ENCODE measurements at places on chromosomes 5 and 9.

DNA sequence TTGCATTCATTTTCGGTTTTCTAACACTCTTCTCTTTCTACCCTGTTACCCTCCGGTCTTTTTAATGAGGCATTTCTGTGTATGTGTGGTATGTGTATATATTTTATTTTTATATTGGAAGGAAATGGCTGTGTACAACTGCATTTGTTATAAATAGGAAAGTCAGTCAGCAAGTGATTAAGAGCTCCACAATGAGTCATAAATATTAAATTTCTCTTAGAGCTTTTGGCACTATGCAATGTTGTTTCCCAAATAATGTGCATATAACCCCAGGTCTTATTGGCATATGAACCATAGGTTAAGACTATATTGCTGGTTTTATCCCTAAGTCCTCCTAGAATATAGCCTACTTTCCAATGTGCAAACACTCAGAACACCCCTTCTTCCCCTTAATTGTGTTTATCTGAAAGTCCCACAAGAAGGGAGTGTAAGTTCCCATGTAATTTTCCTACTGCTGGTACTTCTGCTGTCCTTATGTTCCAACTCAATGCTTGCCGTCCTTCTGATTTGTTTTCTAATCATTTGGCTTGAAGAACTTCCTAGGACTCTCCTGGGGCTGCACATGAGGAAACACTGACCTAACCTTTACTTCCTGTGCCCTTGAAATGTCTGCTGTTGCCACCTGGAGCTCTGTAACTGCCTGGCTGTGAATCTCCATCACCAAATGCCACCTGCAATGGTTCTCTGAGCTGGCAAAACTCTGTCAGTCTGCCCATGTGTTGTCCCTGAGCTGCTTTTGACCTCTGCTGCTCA is 65.5 kb upstream of the PCSK5 start:
- no peak for DNase-seq

DNA sequence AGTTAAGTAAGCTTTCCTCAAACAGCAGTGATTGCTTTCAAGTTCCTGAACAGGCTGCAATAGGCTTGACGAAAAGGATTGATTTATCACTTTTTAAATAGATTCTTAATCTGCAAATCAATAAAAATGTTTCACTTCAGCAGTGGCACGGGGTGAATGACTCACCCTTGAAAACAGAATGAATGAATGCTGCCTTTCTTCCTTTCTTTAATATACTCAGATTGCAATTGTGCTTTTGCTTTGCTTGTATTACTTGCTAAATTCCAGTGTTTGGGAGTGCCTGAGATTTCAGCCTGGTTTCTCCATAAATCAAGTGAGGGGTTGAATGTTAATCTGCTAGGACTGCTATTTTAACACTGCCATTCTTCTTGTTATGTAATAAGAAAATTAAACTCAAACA is 1293.8 kb downstream of the PTPRD start:
- no peak for DNase-seq

DNA sequence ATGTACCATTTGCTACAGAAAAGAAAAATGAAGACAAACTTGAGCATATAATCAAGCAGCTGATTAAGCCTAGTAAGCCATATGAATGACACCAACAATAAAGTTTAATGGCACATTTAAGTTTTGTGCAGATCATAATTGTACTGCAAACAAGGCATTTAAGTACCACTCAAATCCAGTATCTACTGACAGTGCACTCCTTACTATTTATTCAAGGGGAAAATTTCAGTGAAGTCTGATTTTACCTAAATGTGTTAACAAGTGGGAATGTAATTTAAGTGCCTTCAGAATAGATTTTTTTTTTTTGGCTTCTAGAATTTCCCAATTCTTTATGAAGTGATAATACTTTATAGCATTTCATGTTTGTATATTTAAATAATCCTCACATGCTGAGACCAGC is 341.0 kb upstream of the POU5F2 start:
- DNase-seq, result no peak

- no peak for DNase-seq
Observed at GRCh38 chr9:86176468-86176867, 77.1 kb upstream of the GOLM1 start.

- DNase-seq, result no peak
Observed at GRCh38 chr5:64665243-64665642, 25.1 kb upstream of the SHISAL2B start.

- peak; percentile 32 for DNase-seq
Observed at GRCh38 chr5:55231029-55231918, 2.1 kb downstream of the CCNO start.

DNA sequence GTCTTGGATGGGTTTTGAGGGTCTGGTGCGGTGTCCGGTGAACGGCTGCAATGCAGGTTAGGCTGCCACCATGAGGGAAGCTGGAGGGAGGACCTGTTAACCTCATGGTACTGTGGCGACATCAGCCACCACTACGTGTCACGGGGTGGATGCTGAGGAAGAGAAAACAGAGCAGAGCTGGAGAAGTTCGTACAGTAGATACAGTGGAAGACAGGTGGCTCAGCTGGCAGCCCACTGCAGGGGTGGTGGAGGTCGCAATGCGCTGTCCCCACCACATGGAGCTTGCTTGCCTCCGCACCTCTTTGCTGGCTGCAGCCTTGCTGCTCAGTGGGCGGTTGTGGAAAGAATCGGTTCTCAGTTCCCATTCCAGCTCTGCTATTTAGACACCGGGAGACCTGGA is 2.8 kb downstream of the DCANP1 start:
- DNase-seq, result no peak

GRCh38 chr5:165188556-165189175 is 1683.2 kb downstream of the MAT2B start:
- no peak for DNase-seq

- no peak for DNase-seq
Observed at GRCh38 chr9:134970198-134970597, 52.5 kb upstream of the FCN1 start.

DNA sequence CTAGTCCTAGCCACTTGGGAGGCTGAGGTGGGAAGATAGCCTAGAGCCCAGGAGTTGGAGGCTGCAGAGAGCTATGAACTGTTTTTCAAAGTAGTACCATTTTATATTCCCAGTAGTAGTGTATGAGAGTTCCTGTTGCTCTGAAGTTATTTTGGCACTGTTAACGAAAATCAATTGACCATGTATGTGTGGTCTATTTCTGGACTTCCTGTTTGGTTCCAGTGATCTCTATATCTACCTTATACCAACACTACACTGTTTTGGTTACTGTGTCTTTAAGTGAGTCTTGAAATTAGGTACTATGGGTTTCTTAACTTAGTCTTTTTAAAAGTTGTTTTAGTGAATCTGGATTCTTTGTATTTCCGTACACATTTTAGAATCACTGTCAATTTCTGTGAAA is 13.6 kb downstream of the SLF1 start:
- no peak for DNase-seq

DNA sequence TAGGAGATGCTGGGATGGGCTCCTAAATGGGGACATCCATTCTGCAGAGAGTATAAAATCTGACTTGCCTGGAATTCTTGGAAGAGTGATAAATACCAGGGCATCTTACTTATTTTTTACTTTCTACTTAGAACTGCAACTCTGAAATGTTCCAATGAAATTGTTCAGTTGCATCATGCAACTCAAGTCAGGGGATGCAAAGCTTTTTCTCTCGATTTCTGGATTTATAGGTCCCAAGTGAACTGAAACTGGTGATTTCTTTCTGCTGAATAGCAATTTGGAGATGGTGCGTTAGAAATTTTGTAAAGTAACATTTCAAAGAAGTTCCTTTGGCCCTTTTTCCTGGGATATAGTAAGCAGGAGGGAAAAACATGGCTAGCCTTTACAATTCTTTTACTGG is 238.4 kb upstream of the CD180 start:
- DNase-seq, result no peak

DNA sequence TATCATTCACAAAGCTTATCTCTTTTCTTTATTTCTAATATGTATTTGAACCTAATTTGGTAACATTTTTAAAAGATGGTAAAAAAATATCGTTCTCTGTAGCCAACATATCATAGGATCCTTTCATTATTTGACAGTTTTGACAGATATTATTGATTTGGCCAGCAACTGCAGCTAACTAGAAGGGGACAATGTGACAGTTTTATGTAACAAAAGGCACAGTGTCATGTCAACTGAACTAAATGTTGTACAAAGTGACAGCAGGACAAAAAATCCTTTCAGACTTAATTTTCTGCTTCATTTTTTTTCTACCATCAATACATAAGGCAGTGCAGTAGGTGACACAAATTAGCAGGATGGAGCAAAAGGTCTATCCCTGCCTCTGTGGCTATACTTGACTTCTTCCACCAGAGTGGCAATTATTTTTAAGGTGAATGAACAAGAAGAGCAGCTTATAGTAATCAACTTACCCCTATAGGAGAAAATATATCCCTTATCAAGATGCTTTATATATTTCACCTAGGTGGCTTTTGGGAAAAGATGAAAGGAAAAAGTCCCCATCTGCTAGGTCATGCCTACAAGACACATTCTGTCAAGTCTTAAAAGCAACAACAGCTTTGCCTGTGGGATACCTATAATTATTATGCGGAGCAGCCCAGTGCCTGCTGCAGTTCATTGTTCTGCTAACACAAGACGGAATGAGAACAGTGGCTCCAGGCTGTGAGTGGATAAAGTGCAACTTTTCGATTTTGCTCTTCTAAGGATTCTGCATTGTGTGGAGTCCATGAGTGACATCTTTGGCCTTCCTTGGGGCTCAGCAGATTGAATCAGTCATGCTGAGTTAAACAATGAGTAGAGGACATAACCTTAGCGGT is 694.9 kb downstream of the ISL1 start:
- no peak for DNase-seq

DNA sequence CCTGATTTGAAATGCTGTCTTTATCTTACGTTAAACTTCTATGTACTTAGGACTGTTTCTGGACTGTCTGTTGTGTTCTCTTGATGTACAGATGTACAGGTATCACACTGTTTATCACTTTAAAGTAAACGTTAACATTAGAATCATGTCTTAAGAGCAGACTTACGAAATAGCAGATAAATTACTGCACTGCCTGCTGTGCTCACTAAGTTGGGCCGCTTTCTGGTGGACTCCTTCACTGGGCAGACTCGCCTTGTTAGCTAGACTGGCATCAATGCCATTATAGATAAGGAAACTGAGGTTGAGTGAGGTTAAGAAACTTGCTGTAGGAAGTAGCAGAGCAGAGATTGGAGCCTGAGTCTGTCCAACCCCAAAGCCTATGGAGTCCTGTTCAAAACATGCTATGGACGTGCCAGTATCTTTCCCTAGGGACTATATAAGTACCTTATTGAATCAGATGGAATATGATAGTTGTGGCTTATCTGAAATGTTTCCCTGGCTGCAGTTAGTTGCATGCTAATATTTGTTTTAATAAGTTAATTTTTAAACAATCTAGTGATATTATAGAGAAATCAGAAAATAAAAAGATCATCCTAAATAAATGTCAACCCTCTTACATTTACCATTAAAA is 16.9 kb downstream of the ZNF618 start:
- DNase-seq, result no peak

GRCh38 chr5:151221574-151221973 is 2.3 kb downstream of the CCDC69 start:
- peak; percentile 25 for DNase-seq

DNA sequence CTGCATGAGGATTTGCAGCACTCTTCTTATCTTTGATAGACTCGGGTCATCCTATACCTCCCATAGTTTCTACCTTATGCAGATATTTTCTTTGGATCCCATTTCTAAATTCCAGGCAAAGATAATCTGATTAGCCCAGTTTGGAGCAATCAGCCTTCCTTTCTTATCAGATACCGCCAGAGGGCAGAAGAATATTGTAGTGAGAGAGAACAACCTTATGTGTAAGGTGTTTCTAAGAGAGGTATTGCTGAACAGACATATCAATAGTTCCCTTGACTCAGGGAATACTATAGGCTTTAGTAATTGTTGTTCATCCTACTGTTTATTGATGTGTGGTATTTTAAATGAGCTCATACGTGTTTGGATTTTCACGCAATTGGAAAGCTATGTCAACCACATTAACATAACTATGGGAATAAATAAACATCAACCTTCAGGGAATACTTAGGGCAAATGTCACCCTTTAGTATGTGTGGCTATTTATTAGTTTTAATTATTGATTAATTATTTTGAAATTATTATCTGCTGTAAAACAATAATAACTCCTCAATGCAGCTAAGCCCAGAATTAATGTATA is 1435.2 kb upstream of the CDH9 start:
- DNase-seq, result no peak

DNA sequence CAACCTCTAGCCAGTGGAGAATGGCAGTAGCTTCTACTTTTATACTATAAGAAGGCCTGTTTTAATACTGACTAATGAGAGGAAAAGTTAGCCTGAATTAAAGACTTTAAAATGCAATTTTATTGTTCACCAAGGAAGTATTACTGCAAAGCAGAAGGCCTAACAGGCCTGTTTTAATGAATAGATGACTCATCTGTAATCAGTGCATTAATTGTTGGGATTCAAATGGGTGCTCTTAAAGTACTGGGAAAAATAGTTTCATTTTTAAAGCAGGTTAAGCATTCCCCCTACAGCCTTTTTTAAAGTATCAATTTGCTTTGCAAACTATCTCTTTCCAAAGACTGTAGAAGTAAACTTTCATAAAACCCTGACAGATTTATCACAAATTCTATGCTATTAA is 147.7 kb downstream of the SIL1 start:
- DNase-seq, result no peak

- no peak for DNase-seq
Observed at GRCh38 chr5:148937830-148938521, 111.6 kb downstream of the ADRB2 start.

GRCh38 chr5:157214861-157215513 is 34.3 kb downstream of the ITK start:
- DNase-seq, result peak; percentile 49

GRCh38 chr9:18490641-18491370 is 16.9 kb downstream of the ADAMTSL1 start:
- no peak for DNase-seq

DNA sequence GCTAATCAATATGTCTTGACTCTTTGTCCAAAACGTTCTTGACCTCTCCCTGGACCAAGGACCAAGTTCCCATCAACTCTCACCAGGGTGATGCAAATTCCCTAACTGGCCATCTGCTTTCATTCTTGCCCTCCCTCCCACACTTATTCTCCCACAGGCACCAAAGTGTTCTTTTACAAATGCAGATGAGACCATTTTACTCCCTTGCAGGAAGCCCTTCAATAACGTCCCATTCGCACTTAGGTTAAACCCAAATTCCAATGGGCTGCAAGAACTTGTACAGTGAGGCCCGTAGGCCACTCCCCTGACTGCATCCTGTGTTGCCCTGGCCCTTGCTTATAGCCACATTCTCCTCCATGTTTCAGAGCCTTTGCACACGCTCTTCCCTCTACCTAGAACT is 7.3 kb downstream of the ARAP3 start:
- no peak for DNase-seq

GRCh38 chr9:14780251-14780650 is 57.7 kb upstream of the CER1 start:
- DNase-seq, result no peak

All from activated naive CD4-positive, alpha-beta T cell treated with anti-CD3 and anti-CD28 coated beads, Interleukin-2, amount 10 ng/mL, durations not matched to agents 7 days and 5 days (primary cell).